Sigmoid colon (tissue), 7 donors: ENCODE measurements at places on chromosomes 1 and 21. TPM values are rescaled to one million over a fixed set of nuclear protein-coding genes. Genes with fewer than 3 reads are reported as not detected.

The CDC14A gene
- 11.8 TPM for total RNA-seq

The CCDC27 gene
- not detected for total RNA-seq

The PLEKHN1 gene
- total RNA-seq = not detected

The TNFRSF4 gene
- total RNA-seq = not detected

The MMP23B gene
- total RNA-seq = 7.8 TPM
